ENCODE measurements at places on chromosomes 2 and 18.

DNA sequence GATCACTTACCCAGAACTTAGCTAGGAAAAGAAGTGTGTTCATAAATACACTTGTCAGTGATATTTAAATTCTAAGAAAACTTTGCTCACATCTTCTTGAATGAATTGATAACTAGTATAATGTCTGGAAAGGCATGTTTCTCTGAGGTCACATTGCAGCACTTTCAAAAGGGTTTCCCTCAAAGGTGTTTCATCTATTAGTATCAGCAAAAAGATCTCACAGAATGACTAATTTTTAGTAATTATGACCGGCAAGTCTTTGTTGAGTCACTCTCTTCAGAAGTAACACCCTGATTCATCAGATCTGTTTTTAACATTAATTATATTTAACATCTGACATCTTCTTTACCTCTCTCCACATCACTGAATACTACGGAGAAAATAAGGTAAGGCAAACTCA, 222.3 kb downstream of the IKZF2 start:
- H3K27me3 ChIP-seq: no peaks in the 10 kb centered on the region
- no peak overlapping the region for H3K4me3 ChIP-seq
- H3K4me1 ChIP-seq: no peaks in the 10 kb centered on the region
- no peaks in the 10 kb centered on the region for H3K36me3 ChIP-seq
- no peak for DNase-seq
- no peak overlapping the region for H3K27ac ChIP-seq

GRCh38 chr2:102895376-102895775, 133.5 kb downstream of the TMEM182 start:
- no peaks in the 10 kb centered on the region for H3K36me3 ChIP-seq
- H3K4me1 ChIP-seq: no peaks in the 10 kb centered on the region
- no peak overlapping the region for H3K4me3 ChIP-seq
- DNase-seq: no peak

- no peaks in the 10 kb centered on the region for H3K4me1 ChIP-seq
- no peak for DNase-seq
- H3K36me3 ChIP-seq: no peaks in the 10 kb centered on the region
- no peak overlapping the region for H3K4me3 ChIP-seq
- H3K27me3 ChIP-seq: no peaks in the 10 kb centered on the region
- no peak overlapping the region for H3K27ac ChIP-seq
Observed at GRCh38 chr2:56262241-56262640, 78.5 kb downstream of the CCDC85A start.

DNA sequence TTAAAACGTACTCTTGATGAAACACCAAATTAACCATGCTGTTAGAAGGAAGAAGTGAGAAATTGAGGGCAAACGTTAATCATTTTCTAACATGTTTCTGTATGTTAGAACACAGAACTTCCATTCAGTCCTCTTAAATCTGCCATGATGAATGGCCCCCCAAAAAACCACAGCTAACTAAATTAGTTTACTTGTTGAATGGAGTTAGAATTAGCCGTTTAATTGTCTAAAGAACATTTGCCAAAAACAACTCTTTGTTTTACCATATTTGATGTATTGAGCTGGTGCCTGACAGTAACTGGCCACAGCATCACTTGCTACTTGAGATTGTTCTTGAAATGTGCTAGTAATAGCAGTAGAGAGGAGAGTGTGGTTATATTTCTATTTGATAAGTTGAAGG, 12.7 kb downstream of the CCNYL1 start:
- H3K27me3 ChIP-seq: no peaks in the 10 kb centered on the region
- no peak overlapping the region for H3K27ac ChIP-seq
- H3K4me3 ChIP-seq: no peak overlapping the region

DNA sequence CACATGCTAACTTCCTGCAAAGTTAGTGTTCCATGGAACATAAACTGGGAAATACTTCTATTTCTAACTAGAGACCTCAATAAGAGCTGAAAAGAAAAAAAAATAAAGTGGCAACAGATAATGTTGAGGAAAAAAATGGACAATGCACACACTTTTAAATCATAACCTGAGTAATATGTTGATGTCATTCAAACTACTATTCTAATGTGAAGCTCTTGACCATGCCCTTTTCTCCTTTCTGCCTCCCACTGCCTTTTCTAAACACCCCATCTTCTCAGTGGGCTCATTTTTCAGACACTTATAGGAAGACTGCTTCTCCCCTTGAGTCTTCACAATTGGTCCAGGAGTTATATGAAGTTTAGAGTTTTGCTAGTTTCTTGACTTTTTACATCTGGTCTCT, 280.9 kb upstream of the NT5C1B start:
- H3K36me3 ChIP-seq: no peaks in the 10 kb centered on the region
- no peak for DNase-seq
- no peaks in the 10 kb centered on the region for H3K4me1 ChIP-seq
- no peak overlapping the region for H3K27ac ChIP-seq
- H3K4me3 ChIP-seq: no peak overlapping the region

DNA sequence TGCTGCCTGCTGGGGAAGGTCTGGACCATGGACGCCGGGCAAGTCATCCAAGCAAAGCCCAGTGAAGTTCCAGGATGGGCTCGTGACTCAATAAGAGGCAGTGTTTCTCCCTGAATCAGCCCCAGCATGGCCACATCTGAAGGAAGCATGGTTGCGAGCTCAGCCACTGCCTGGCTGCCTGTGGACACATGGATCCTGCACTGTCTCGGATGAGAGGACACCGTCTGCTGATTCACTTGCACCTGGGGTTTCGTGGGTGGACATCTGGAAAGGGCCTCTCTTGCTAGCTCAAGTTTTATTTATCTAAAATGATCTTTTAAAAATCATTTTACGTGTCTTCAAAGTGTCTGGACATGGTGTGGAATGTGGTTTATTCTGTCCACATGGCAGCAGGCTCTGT, 224.8 kb upstream of the FN1 start:
- DNase-seq: peak; percentile 54
- H3K4me1 ChIP-seq: peaks cover 3% of the 10 kb centered on the region
- H3K27me3 ChIP-seq: no peaks in the 10 kb centered on the region
- no peak overlapping the region for H3K4me3 ChIP-seq
- peak overlapping the region; percentile 15 for H3K27ac ChIP-seq

- no peaks in the 10 kb centered on the region for H3K4me1 ChIP-seq
- peak; percentile 74 for DNase-seq
- H3K4me3 ChIP-seq: no peak overlapping the region
- no peaks in the 10 kb centered on the region for H3K27me3 ChIP-seq
- no peaks in the 10 kb centered on the region for H3K36me3 ChIP-seq
- H3K27ac ChIP-seq: no peak overlapping the region
Observed at GRCh38 chr2:205321231-205321630, 361.1 kb upstream of the NRP2 start.

DNA sequence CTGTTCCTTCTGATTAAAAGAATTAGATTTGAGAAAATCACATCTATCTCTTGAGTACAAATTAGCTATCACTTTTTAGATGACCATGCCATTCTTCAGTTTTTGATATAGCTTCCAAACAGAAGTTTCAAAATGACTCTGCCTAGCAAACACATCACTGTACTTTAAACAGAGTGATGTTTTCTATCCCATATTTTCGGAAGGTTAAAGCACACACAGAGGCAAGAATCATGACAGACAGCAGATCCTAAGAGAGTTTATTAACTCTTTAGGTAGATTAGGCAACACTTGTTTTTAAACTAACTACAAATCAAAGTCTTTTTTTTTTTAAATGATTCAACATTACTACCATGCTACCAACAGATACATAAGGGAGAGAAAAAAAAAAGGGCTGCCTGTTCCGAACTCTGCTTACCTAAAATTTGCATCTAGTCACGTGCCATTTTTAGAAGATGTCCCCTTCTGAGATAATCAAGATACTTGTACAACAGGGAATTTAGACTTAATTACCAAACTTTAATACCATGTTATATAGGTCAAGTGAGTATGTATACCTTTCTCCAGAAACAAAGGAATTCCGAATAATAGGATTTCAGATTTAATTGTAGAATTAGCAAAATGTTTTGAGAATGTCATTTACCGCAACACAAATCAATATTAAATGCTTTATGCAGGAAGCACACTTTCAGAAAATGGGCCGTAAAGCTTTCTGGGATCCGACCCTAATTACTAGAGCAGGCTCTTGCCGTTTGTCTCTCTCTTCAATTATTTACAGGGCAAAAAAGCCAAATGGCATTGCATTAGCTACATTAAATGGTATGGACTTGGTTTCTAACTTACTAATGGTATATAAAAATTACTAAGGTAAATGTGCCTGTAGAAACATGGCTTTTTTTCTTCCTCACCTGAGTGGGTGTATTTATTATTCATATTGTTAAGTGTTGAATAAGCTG, 2.6 kb downstream of the RBMS1 start:
- no peak overlapping the region for H3K4me3 ChIP-seq
- peaks cover 4% of the 10 kb centered on the region for H3K36me3 ChIP-seq
- H3K27me3 ChIP-seq: no peaks in the 10 kb centered on the region
- no peaks in the 10 kb centered on the region for H3K4me1 ChIP-seq
- no peak overlapping the region for H3K27ac ChIP-seq
- DNase-seq: no peak

DNA sequence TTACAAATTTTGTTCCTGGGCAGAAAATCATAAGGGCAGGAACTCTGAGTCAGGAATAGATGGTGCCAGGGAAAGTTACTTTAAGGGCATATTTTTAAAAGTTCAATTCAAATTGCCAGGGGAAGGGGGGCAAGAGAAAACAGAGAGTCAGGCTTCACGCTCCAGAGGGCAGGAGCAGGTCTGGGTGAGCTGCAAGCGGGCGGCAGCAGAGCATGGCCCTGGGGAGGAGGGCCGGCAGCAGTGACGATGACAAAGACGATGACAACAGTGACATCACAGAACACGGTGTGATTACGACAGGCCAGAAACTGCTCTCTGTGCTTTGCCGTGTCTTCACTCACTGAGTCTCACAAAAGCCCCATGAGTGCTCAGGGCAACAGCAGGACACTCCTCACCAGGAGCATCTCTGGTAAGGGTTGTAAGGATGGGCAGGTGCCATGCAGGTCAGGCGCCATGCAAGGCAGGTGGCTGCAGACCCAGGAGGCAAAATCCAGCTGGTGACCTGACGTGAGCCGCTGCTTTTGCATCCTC, 23.3 kb downstream of the CHST10 start:
- H3K4me3 ChIP-seq: no peak overlapping the region
- peaks cover 6% of the 10 kb centered on the region for H3K4me1 ChIP-seq
- H3K36me3 ChIP-seq: peaks cover 23% of the 10 kb centered on the region
- no peak overlapping the region for H3K27ac ChIP-seq

DNA sequence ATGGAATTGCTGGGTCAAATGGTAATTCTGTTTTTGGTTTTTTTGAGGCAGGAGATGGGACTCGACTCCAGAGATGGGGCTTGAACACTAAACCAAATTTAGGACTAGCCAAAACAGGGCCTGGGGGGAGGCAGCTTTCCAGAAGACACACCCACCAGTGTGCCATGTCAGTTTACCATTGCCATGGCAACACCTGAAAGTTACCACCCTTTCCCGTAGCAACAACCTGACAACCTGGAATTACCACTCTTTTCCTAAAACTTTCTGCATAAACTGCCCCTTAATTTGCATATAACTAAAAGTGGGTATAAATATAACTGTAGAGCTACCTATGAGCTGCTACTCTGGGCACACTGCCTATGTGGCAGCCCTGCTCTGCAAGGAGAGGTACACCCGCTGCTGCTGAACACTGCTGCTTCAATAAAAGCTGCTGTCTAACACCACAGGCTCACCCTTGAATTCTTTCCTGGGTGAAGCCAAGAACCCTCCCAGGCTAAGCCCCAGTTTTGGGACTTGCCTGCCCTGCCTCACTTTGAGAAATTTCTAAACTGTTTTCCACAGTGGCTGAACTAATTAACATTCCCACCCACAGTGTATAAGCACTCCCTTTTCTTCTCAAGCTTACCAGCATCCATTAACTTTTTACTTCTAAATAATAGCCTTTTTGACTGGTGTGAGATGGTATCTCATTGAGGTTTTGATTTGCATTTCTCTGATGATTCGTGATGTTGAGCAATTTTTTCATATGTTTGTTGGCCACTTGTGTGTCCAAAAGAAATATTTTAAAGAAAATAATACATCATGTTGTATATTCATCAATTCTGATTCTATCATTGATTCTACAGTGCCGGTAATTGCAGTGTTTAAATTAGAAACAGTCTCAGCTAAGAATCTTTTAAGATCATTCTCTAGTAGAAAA, 10.6 kb downstream of the CDK15 start:
- no peak overlapping the region for H3K4me3 ChIP-seq
- no peaks in the 10 kb centered on the region for H3K27me3 ChIP-seq
- DNase-seq: no peak
- H3K27ac ChIP-seq: no peak overlapping the region

- H3K4me3 ChIP-seq: no peak overlapping the region
- no peaks in the 10 kb centered on the region for H3K27me3 ChIP-seq
- no peaks in the 10 kb centered on the region for H3K4me1 ChIP-seq
- no peak overlapping the region for H3K27ac ChIP-seq
- H3K36me3 ChIP-seq: no peaks in the 10 kb centered on the region
Observed at GRCh38 chr2:193482557-193482956, 1287.8 kb upstream of the TMEFF2 start.

- no peak overlapping the region for H3K4me3 ChIP-seq
- no peaks in the 10 kb centered on the region for H3K36me3 ChIP-seq
- H3K27ac ChIP-seq: no peak overlapping the region
- H3K27me3 ChIP-seq: no peaks in the 10 kb centered on the region
Observed at GRCh38 chr2:23918837-23919489, 8.0 kb downstream of the ATAD2B start.

DNA sequence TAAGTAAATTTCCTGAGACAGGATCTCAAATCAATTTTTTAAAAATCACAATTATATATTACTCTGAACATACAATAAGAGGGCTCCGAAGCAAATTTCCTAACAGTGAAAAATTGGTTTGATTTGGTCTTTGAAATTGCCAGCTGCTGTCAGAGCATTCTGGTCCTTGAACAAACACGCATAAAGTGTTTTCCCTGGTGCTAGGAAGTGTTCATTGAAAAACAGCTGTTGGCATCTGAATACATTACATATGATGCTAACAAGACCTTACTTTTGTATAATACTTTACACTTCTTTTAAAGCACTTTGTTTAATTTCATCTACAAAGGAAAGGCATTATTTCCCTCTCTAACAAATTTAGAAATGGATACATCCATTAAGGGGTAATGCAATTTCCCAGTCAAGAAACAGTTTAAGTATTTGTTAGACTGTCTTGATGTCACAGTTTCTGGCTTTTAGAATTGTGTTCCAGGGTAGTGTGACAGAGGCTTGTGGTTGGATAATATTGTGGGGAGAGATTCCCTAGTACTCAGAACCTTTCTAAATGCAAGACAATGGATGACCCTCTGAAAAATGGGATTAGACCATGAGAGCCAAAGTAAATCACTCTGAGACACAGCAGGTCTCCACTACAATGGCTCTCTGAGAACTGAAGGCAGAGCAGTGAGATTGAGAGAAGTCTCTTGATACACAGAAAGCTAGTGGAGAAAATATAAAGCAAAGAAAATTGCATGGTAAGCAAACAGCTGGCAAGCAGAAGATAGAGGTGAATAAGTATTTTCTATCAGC, 299.0 kb downstream of the TRIB2 start:
- no peak overlapping the region for H3K27ac ChIP-seq
- no peaks in the 10 kb centered on the region for H3K36me3 ChIP-seq
- no peak overlapping the region for H3K4me3 ChIP-seq
- H3K4me1 ChIP-seq: no peaks in the 10 kb centered on the region

GRCh38 chr2:174752403-174753037, 11.8 kb downstream of the CHRNA1 start:
- H3K4me1 ChIP-seq: peaks cover 2% of the 10 kb centered on the region
- no peaks in the 10 kb centered on the region for H3K36me3 ChIP-seq
- no peak overlapping the region for H3K4me3 ChIP-seq
- no peak for DNase-seq
- no peak overlapping the region for H3K27ac ChIP-seq
